Skin of body (tissue), 3 donors: ENCODE measurements at places on chromosomes 11 and 22. TPM values are rescaled to one million over a fixed set of nuclear protein-coding genes. Genes with fewer than 3 reads are reported as not detected.

- DNase-seq: no peak
Measured at GRCh38 chr11:79160791-79161403, 279.9 kb downstream of the TENM4 start.

- DNase-seq: no peak
Measured at GRCh38 chr11:120123946-120124345, 14.0 kb downstream of the TRIM29 start.

- no peak for DNase-seq
Measured at GRCh38 chr22:30267382-30268302, 991 bp upstream of the OSM start.

The RFPL2 gene
- not detected for total RNA-seq
